ENCODE measurements at places on chromosomes 2 and 18. TPM values are rescaled to one million over a fixed set of nuclear protein-coding genes. Genes with fewer than 3 reads are reported as not detected.

The POTEJ gene
- not detected for total RNA-seq

The TCF23 gene
- total RNA-seq, result not detected

The FMNL2 gene
- 16.3 TPM for total RNA-seq

The SERPINB13 gene
- not detected for total RNA-seq

All from A549 treated with RU486 at 1 μM for 4 hours (cell line).